ENCODE measurements at places on chromosomes 5 and 9. TPM values are rescaled to one million over a fixed set of nuclear protein-coding genes. Genes with fewer than 3 reads are reported as not detected.

The CSNK1G3 gene
- 29.0 TPM for total RNA-seq

The MAMDC4 gene
- total RNA-seq = 13.3 TPM

The SEMA5A gene
- 8.8 TPM for total RNA-seq

The PCA3 gene
- total RNA-seq = not detected

The IER5L gene
- 2.4 TPM for total RNA-seq

The CBY3 gene
- not detected for total RNA-seq

The BTNL8 gene
- 0.40 TPM for total RNA-seq

The PRUNE2 gene
- 3.4 TPM for total RNA-seq

The GGTA1 gene
- 1.4 TPM for total RNA-seq

The SLCO4C1 gene
- 1.1 TPM for total RNA-seq

The ZNF879 gene
- 1.5 TPM for total RNA-seq

DNA sequence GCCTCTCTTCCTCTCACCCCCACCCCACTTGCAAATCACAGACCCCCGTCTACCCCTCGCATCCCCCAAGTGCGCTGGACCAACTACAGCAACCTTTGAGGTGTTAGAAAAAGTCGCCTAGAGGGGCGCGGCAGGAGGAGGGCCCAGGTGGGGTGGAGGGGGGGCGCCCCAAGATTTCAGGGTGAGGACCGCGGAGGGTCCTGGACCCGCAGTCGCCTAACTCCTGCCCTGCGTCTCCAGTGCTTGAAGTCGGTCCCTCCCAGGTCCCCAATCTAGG, 379 bp upstream of the EGFLAM start:
- H3K4me1 ChIP-seq = no peaks in the 10 kb centered on the region
- peaks cover 6% of the 10 kb centered on the region for H3K27me3 ChIP-seq
- no peak for DNase-seq
- H3K27ac ChIP-seq = no peak overlapping the region

DNA sequence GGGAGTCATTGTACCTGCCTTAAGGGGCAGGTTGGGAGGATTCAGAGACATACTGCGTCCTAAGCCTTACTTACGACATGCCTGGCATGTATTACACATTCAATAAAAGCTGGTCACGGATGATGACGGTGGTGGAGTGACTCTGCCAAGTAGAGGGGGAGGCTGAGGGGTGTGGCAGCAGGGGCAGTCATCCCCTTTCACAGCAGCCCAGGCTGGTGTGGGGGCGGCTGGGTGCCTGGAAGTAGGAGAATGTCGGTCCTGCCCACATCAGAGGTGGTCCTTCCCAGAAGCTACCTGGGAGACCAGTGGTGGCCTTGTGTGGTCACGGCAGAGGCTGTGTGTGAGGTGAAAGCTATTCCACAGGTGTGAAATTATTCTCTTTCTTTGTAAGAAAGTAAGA, 8.9 kb downstream of the ZBTB34 start:
- H3K27ac ChIP-seq = no peak overlapping the region
- H3K4me3 ChIP-seq = no peak overlapping the region
- no peaks in the 10 kb centered on the region for H3K4me1 ChIP-seq
- H3K36me3 ChIP-seq = no peaks in the 10 kb centered on the region
- DNase-seq = no peak

DNA sequence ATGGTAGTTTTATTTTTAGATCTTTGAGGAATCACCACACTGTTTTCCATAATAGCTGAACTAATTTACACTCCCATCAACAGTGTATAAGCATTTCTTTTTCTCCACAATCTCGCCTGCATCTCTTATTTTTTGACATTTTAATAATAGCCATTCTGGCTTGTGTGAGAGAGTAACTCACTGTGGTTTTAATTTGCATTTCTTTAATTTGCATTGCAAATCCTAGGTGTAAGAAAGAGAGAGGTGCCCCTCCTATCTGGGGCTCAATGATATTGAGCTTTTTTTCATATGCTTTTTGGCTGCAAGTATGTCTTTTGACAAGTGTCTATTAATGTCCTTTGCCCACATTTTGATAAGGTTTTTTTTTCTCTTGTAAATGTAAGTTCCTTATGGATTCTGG, 106.3 kb upstream of the SLC27A6 start:
- H3K27me3 ChIP-seq = no peaks in the 10 kb centered on the region
- H3K27ac ChIP-seq = no peak overlapping the region
- H3K4me1 ChIP-seq = no peaks in the 10 kb centered on the region
- H3K36me3 ChIP-seq = no peaks in the 10 kb centered on the region

GRCh38 chr9:110129425-110129824, 78.5 kb downstream of the C9orf152 start:
- H3K4me1 ChIP-seq = no peaks in the 10 kb centered on the region
- H3K4me3 ChIP-seq = no peak overlapping the region
- no peak overlapping the region for H3K27ac ChIP-seq
- DNase-seq = no peak
- H3K27me3 ChIP-seq = no peaks in the 10 kb centered on the region

GRCh38 chr5:14914623-14915260, 43.2 kb upstream of the ANKH start:
- H3K27me3 ChIP-seq = no peaks in the 10 kb centered on the region
- H3K4me3 ChIP-seq = no peak overlapping the region
- no peaks in the 10 kb centered on the region for H3K4me1 ChIP-seq
- no peak overlapping the region for H3K27ac ChIP-seq

- no peaks in the 10 kb centered on the region for H3K4me1 ChIP-seq
- no peak overlapping the region for H3K4me3 ChIP-seq
- no peaks in the 10 kb centered on the region for H3K27me3 ChIP-seq
- H3K27ac ChIP-seq = no peak overlapping the region
- no peak for DNase-seq
- H3K36me3 ChIP-seq = no peaks in the 10 kb centered on the region
These were observed 52.2 kb downstream of the NXNL2 start for GRCh38 chr9:88587182-88587581.

GRCh38 chr9:136847826-136848392, 1.3 kb upstream of the PHPT1 start:
- H3K4me1 ChIP-seq = peaks cover 31% of the 10 kb centered on the region
- H3K36me3 ChIP-seq = no peaks in the 10 kb centered on the region
- DNase-seq = peak; percentile 97
- H3K4me3 ChIP-seq = peak overlapping the region; percentile 88

GRCh38 chr5:78746021-78746770, 97.6 kb upstream of the LHFPL2 start:
- no peak overlapping the region for H3K27ac ChIP-seq
- no peaks in the 10 kb centered on the region for H3K4me1 ChIP-seq
- no peaks in the 10 kb centered on the region for H3K36me3 ChIP-seq
- no peak for DNase-seq
- H3K27me3 ChIP-seq = no peaks in the 10 kb centered on the region

- no peaks in the 10 kb centered on the region for H3K27me3 ChIP-seq
- H3K4me3 ChIP-seq = no peak overlapping the region
- no peaks in the 10 kb centered on the region for H3K4me1 ChIP-seq
- no peaks in the 10 kb centered on the region for H3K36me3 ChIP-seq
- DNase-seq = no peak
These were observed 10.9 kb upstream of the MRPS30 start for GRCh38 chr5:44797841-44798240.

- H3K4me3 ChIP-seq = peak overlapping the region; percentile 64
- peaks cover 6% of the 10 kb centered on the region for H3K4me1 ChIP-seq
- H3K27me3 ChIP-seq = no peaks in the 10 kb centered on the region
- DNase-seq = peak; percentile 88
These were observed 804 bp downstream of the TTC39B start for GRCh38 chr9:15306068-15306756.

DNA sequence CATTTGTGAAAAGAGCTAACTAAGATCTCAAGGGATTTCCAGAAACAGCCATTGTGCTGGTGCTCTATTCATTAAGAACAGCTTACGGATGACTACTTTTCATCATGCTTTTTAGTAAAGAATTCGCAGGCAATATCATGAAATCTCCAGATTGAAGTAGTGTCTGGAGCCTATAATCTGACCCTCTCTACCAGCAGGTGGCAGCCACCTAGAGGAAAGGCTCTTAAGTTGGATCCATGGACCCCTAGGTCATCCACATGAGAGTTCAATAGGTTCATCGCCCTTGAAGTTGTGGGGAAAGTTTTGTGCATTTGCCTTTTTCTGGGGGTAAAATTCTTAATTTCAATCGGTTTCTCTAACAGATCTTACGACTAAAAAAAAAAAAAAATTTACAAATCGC, 82.3 kb downstream of the SLC1A3 start:
- H3K27me3 ChIP-seq = no peaks in the 10 kb centered on the region
- no peak overlapping the region for H3K27ac ChIP-seq
- no peaks in the 10 kb centered on the region for H3K4me1 ChIP-seq
- no peak overlapping the region for H3K4me3 ChIP-seq
- no peaks in the 10 kb centered on the region for H3K36me3 ChIP-seq
- DNase-seq = no peak

DNA sequence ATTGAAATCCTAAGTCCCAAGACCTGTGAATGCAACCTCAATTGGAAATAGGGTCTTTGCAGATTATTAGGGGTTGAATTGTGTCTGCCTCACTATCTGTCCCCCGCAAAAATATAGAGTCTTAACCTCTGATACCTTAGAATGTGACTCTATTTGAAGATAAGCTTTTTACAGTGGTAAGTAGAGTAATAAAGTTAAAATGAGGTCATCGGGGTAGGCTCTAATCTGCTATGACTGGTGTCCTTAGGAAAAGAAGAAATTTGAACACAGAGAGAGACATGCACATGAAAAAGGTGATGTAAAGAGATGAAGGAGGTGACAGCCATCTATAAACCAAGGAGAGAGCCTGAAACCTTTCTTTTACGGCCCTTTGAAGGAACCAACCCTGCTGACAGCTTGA, 287.1 kb upstream of the ADRA1B start:
- no peaks in the 10 kb centered on the region for H3K36me3 ChIP-seq
- no peak for DNase-seq
- H3K4me3 ChIP-seq = no peak overlapping the region
- no peak overlapping the region for H3K27ac ChIP-seq

GRCh38 chr5:16736158-16736995, 119.6 kb upstream of the RETREG1 start:
- peak overlapping the region; percentile 18 for H3K27ac ChIP-seq
- H3K4me1 ChIP-seq = peaks cover 24% of the 10 kb centered on the region
- H3K27me3 ChIP-seq = no peaks in the 10 kb centered on the region
- peak; percentile 56 for DNase-seq
- no peaks in the 10 kb centered on the region for H3K36me3 ChIP-seq
- no peak overlapping the region for H3K4me3 ChIP-seq

GRCh38 chr9:130240410-130241197, 25.0 kb upstream of the HMCN2 start:
- no peaks in the 10 kb centered on the region for H3K36me3 ChIP-seq
- no peaks in the 10 kb centered on the region for H3K4me1 ChIP-seq
- DNase-seq = no peak
- H3K27ac ChIP-seq = no peak overlapping the region
- H3K4me3 ChIP-seq = no peak overlapping the region
- H3K27me3 ChIP-seq = no peaks in the 10 kb centered on the region

GRCh38 chr9:116165912-116166311, 12.3 kb downstream of the PAPPA start:
- H3K36me3 ChIP-seq = no peaks in the 10 kb centered on the region
- peaks cover 9% of the 10 kb centered on the region for H3K4me1 ChIP-seq
- no peak for DNase-seq

DNA sequence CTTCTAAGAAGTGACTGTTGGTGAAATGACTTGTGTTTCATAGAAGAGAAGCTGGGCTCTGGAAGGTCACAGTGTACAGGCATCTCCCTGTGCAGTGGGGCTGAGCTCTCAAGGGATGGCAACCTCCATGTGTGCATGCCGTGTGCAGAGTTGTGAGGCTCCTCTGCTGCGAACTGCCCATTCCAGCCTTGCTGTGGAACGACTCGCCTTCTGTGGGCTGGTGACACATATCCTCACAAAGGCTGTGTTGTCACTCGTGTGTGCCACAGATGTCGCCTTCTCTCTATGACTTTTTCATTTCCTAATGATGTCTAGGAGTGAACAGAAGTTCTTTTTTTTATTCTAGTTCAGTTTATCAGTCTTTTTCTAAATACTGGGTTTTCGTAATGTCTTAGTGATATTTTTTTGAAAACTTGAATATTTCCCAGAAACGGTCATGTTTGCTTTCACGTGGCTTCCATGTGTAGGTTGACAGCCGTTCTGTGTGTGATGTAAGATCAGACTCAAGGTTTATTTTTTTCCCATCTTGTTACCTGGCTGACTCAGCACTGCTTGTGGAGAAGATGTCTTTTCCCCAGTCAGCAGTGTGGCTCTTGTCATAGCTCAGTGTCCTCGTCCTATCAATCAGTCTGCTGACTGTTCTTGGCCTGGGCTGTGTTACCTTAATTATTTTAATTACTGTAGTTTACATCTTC, 57.3 kb upstream of the CACNA1B start:
- H3K4me1 ChIP-seq = no peaks in the 10 kb centered on the region
- DNase-seq = no peak
- H3K4me3 ChIP-seq = no peak overlapping the region
- H3K27me3 ChIP-seq = no peaks in the 10 kb centered on the region

GRCh38 chr9:86406366-86406765, 52.2 kb upstream of the TUT7 start:
- H3K4me3 ChIP-seq = no peak overlapping the region
- DNase-seq = no peak
- peak overlapping the region; percentile 67 for H3K27ac ChIP-seq
- H3K36me3 ChIP-seq = no peaks in the 10 kb centered on the region
- H3K27me3 ChIP-seq = no peaks in the 10 kb centered on the region

GRCh38 chr5:54214722-54215121, 95.7 kb downstream of the ARL15 start:
- H3K36me3 ChIP-seq = no peaks in the 10 kb centered on the region
- H3K27ac ChIP-seq = no peak overlapping the region
- DNase-seq = no peak
- no peak overlapping the region for H3K4me3 ChIP-seq
- no peaks in the 10 kb centered on the region for H3K27me3 ChIP-seq
- H3K4me1 ChIP-seq = no peaks in the 10 kb centered on the region

DNA sequence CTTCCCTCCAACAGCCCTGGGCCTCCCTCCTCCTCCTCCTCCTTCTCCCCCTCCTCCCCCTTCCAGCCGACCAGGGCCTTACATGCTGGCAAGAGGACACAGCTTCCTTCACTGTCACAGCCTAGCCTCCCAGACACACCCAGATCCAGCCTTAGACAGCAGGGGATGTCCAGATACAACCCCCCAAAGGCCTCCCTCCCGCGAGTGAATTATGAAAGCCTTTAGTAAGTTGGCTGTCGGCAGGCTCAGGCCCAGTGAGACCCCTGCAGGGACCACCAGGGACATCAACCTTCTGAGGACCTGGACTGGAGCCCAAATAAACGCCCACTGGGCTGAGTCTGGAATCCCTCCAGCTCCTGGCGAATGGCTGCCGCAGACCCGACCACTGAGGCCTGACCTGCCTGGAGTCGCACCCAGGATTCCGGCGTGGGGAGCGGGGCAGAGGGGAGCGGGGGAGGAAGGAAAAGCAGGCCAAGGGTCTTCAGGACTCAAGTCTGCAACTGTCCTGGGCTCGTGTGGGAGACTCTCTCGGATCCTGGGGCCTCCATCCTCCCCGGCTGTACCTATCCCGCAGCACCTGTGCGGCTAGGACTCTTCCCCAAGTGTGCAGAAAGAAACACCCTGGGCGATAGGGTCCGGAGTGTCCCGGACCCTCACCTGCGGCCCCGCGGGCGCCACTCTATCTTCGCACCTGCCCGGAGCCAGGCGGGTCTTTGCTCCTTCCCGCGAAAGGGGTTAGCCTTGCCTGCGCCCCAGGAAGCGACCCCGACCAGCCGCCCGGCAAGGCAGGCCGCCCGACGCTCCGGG, 705 bp downstream of the SEPTIN8 start:
- no peaks in the 10 kb centered on the region for H3K27me3 ChIP-seq
- peaks cover 6% of the 10 kb centered on the region for H3K4me1 ChIP-seq
- DNase-seq = no peak

Measured in pancreas (tissue), 10 donors.